Caco-2 (cell line): ENCODE measurements at places on chromosomes 6 and 20.

DNA sequence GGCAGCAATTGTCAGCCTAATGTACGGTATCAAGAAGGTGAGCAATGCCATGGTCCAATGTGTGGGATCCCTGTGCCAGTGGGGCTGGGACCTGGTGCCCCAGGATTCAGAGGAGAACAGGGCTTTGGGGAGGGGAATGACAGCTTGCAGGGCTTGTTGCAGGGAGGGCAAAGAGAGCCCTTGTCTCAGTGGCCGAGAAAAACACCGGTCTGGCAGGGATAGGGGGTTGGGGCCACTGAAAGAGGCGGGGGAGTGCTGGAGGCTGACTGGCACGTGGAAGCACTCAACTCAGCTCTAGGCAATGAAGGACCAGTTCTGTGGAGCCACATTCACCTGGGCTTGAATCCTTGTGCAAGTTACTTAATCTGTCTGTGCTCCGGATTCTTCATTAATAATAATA lies 3.5 kb upstream of the MUCL3 start:
- DNase-seq = no peak

DNA sequence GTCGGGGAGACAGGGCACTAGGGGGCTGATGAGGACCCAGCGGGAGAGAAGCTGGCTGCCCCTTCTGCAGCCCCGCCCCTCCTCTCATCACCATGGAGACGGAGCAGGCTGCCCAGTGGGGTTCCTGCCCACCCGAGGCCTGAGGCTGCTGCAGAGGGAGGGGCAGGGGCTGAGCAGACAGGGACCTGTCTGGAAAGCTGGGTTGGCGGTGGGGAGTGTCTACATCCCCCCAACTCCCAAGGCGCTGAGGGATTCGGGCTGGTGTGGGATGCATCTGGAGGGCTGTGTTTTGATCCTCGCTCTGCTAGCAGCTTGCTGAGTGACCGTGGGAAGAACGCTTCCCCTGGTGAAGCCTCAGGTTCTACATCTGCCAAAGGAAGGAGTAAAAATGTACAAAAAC lies 1.2 kb upstream of the BPI start:
- no peak for DNase-seq

DNA sequence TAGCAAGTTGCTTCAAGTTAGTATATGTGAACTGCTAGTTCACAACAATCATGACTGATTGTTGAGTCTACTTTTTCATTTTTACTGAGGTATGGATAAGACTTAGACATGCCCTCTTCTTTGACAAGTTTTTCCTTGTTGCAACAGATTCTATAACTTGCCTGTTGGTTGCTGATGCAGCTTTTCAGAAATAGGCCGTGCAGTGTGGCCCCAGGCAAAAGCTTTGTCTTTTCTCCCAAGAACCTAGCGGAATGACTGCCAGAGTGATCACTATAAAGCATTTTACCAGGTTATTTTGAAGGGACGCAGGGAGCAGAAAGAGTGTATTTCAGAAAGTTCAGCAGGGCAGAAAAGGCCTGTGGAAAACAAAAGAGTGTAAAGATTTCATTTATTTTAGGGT lies 16.0 kb downstream of the HECA start:
- DNase-seq = no peak

DNA sequence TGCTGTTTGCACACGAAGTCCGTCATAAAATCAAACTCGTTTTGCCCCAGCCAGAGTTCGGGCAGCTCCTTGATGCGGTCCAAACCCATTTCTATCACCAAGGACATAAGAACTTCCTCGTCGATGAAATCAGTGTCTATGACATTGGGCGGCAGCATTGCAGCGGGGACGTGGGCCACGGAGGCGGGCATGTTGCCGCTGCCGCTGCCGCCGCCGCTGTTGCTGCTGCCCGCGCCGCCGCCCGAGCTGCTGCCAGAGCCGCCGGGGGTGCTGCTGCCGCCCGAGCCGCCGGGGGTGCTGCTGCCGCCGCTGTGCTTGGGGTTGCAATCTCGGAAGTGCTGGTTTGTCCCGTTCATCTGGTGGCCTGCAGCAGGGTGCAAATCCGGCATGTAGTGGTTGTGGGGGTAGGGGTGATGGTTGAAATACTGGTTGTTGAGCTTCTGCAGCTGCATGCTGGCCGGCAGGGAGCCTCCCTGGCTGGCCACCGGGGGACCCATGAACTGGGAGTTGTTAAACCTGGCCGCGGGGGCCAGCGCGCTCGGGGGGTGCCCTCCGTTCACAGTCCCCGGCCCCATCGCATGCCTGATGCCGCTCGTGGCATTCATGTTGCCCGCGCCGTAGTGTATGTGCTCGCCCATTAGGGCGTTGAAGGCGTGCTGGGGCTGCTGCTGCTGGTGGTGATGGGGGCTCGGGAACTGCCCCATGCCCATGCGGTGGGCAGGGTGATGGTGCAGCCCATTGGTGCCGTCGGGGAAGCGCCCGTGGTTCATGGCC lies 1.1 kb downstream of the CITED2 start:
- DNase-seq = peak; percentile 75

GRCh38 chr6:81772741-81773140 lies 20.3 kb upstream of the TENT5A start:
- no peak for DNase-seq

DNA sequence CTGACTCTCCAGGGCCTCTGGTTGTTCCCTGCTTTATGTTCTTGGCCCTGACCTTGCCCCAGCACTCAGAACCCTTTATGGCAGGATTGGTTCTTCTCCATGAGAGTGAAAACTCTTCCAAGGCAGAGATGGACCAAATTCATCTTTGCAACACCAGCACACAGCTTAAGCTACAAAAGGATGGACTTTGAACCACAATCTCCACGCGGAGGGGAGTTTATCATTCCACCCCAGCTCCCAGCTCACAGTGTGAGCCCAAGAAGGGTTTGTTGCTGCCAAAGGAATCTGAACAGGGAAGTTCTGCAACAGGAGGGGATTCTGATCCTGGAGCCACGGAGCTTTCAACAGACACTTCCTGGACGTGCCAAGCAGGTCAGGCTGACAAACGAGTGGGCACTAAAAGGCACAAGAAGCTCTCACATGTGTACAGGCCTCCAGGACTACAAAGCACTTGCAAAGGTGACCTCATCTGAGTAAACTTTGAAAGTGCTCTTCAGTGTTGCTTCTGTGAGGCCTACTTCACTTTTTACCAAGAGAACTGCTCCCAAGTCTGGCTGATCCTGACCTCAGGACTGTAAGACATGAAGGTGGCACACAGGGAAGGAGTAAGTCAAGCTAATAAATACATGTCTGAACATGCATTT lies 8.9 kb downstream of the FITM2 start:
- DNase-seq = peak; percentile 87

GRCh38 chr6:44537306-44538049 lies 150.0 kb downstream of the CDC5L start:
- DNase-seq = no peak

DNA sequence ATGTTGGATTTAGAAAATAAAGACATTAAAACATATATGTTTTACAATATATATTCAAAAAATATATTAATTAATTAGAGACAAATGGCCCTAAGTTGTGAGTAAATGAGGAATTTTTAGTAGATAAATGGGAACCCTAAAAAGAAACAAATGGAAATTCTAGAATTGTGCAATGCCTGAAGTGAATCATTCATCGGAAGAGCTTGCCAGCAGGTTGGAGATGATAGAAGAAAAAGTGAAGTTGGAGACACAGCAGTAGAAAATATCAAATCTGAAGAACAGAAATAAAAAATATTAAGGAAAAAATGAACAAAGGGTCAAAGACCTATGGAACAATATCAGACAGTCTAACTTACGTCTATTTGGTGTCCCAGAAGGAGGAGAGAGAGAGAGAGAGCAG lies 109.4 kb upstream of the NEDD9 start:
- no peak for DNase-seq

DNA sequence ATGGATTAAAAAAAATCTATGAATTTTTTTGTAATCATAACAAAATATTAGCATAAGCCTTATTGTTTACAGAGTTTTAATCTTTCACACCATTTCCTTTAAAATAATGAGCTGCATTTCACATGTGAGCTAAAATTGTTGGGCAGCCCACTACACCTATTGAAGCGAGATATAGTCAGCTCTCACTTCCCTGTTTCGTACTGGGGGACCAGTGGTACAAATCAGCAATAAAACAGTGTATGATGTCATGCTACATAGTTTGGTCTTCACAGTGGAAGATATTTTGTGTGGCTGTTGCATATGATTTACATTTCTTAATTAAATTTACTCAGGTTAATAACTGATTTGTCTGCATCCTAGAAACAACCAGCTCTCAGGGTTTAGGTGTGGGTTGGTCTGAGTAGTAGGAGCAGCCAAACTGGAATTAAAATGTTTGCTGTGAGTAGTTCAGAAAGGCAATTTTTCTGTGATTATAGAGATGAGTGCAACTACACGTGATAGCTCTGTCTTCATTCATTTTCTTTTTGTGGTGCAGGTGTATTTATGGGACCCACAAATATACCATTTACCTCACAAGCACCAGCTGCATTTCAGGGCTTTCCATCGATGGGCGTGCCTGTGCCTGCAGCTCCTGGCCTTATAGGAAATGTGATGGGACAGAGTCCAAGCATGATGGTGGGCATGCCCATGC lies 99.3 kb downstream of the B3GAT2 start:
- DNase-seq = no peak

DNA sequence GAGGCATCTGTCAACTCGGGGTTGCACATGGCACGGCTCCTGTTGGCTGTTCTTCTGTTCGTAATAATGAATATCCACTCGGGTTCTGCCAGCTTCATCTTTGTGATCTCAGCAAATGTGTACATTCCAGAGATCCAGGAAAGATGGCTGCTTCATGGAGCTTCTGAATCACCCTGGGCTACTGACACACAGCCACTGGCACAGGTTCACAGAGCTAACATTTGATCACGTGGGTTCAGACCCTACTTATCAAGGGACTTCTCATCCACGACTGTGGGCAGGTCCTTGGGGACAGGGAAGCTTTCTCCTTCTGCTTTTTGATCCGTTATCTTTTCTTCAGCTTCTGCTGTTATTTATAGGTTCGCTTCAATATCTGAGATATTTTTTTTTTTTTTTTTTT lies 18.1 kb downstream of the PPP1R3G start:
- DNase-seq = no peak

DNA sequence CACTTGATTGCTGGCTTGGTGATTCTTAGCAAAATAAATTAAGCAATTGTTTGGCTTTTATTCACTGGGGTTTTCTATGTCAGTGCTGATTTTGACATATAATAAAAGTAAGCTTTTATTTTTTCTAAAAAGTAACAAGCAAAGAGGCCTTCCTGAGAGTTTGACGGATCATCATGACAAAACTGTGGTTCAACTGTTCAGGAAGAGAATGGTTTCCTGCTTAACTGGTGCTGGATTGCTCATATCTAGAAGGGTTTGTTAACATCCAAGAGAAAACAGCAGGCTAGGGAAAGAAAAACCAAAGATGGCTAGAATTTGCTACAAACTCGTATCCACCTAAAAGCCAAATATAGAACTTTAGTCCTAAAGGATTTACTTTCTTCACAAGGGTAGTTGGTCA lies 21.2 kb downstream of the SERPINB1 start:
- DNase-seq = no peak

GRCh38 chr6:136798044-136798443 lies 5.8 kb upstream of the MAP3K5 start:
- DNase-seq = no peak

- no peak for DNase-seq
Observed at GRCh38 chr6:34583861-34584604, 27.9 kb upstream of the SPDEF start.

- no peak for DNase-seq
Observed at GRCh38 chr20:6558341-6558740, 209.1 kb upstream of the BMP2 start.

- no peak for DNase-seq
Observed at GRCh38 chr20:61879303-61879620, 186.4 kb downstream of the TAF4 start.

GRCh38 chr6:95959261-95959660 lies 56.5 kb upstream of the FUT9 start:
- DNase-seq = no peak

- DNase-seq = no peak
Observed at GRCh38 chr6:157143171-157143889, 180.0 kb downstream of the TMEM242 start.

GRCh38 chr6:118377711-118378414 lies 170.2 kb upstream of the PLN start:
- no peak for DNase-seq

DNA sequence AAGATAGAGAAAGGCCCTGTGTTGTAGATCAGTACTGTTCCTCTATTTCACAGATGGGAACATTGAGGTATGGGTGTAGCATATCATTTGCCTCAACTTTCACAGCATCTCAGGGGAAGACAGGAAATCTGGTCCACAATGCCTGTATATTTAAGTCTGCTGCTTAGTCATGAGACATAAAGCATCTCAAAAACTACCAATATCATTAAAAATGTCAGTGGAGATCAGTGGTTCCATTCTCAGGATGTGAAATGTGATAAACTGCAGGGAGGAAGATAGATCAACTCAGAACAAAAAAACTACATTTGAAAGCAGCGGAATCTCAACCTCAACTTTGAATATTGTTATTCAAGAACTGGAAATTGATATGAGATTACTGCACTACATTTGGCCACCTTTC lies 192.9 kb upstream of the PREP start:
- DNase-seq = no peak

- peak; percentile 81 for DNase-seq
Observed at GRCh38 chr6:27836783-27837624, 75.2 kb downstream of the OR2B2 start.

- DNase-seq = no peak
Observed at GRCh38 chr20:44835116-44835515, 24.8 kb upstream of the RIMS4 start.

GRCh38 chr6:51644426-51644825 lies 443.0 kb downstream of the PKHD1 start:
- no peak for DNase-seq

GRCh38 chr6:154632119-154632518 lies 101.1 kb upstream of the SCAF8 start:
- no peak for DNase-seq

GRCh38 chr6:78157606-78158005 lies 504.8 kb downstream of the MEI4 start:
- no peak for DNase-seq

DNA sequence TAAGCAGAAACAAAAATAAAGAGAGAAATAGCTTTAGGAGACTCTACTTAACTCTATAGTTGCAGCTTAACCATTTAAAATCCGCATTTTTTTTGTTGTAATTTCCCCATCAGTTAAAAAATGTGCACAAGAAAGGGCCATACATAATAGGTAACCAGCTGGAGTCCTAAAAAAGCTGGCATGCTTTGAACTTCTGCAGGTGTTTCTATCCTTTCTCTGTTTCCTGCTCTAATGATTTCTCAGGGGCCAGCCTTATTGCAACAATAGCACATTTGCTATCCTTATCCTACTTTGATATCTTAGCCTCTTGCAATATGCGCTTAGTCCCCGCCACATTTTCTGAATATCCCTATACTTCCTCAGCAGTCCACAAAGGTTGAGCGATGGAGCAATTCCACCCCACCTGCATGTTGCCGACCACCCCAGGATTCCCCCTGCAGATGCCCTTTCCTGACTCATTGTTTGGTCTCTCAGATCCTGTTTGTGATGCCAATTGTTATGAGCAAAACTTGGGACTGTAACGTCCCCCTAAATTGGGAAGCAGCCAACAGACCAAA lies 48.5 kb downstream of the TRIM27 start:
- DNase-seq = no peak
